ENCODE measurements at places on chromosomes 12 and 14.

- DNase-seq: no peak
Observed at GRCh38 chr14:87251011-87251410, 742.0 kb downstream of the GALC start.

- no peak for DNase-seq
Observed at GRCh38 chr14:75489480-75489837, 32.8 kb upstream of the BATF start.

DNA sequence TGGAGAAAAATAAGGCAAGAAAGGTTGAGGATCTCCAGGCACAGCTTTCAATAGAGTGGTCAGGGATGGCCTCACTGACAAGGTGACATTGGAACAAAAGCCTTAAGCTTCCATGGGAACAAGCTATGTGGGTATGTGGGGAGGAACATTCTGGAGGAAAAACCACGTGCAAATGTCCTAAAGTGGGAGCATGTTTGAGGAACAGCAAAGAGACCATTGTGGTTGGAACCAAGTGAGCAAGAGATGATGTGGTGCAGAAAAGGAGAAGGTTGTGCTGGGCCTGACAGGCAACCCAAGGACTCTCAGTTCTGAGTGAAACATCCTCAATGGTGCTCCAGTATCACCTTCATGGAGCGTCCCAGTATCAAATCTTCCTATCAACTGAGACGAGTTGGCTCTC lies 184.0 kb downstream of the CAND1 start:
- no peak for DNase-seq

- DNase-seq: no peak
Observed at GRCh38 chr12:54029529-54030441, 1.5 kb downstream of the HOXC6 start.

DNA sequence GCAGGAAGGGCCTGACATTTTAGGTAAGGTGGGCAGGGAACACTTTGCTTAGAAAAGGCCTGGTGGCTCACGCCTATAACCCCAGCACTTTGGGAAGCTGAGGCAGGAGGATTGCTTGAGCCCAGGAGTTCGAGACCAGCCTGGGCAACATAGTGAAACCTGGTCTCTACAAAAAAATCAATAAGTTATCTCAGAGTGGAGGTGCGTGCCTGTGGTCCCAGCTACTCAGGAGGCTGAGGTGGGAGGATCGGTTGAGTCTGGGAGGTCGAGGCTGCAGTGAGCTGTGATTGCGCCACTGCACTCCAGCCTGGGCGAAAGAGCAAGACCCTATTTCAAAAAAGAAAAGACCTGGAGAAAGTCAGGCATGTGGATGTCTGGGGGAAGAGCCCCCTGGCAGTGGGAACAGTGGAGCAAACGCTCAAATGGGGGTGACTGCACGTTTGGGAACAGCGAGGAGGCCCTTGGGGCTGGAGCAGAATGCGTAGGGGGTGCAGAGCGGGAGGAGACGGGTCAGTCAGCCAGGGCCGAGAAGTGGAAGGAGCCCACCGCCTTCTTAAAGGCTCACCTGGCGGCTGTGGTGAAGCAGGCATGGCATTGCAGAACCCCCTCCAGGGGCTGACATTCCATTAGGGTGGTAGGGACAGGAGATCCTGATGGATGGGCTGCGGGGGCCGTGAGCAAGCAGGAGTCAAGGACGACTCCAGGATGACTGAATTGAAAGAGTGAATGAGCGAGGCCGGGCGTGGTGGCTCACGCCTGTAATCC lies 6.2 kb upstream of the KIF26A start:
- DNase-seq: no peak

GRCh38 chr12:124071075-124071443 lies 98.0 kb downstream of the ZNF664 start:
- no peak for DNase-seq

GRCh38 chr12:121468499-121468801 lies 68.5 kb downstream of the RNF34 start:
- DNase-seq: no peak

DNA sequence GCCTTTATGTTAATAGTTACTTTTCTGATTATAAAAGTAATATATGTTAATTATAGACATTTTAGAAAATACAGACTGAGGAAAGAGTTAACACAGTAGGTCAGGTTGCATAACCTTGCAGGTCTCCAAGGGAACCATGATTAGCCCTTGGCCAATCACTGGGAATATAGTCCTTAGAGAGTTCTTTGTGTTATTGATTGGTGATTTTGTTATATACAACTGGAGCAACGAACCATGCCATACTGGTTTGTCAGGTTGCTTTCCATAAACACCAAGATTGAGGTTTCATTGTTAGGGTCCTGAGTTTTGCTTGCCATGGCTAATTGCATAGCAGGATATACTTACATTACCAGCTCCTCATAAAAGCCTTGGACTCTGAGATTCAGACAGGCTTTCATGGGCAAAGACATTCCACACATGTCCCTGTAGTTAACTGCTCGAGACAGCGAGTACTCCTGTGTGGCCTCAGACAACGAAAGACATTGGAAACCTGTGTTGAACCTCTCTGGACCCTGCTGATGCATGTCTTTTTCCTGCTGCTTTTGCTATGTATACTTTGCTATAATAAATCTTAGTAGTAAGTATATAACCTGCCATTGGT lies 33.7 kb downstream of the MAPK1IP1L start:
- no peak for DNase-seq

DNA sequence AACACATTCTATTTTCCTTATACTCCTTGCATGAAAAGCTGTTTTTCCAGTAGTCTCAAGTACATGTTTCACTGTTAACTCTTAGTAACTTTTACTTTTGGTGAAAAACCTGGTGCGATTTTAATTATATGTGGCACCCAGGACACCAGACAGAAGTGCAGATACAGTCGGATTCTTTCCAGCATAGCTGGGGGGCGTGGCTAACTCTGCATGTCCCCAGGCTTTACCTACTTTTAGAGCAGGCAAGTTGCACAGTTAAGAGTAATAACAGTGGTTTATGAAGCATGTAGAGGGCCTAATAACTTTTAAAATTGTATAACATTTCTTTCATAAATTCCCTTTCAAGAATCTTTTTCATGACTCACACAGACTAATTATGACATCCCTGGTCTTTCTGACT lies 70.7 kb downstream of the HSD17B6 start:
- no peak for DNase-seq

DNA sequence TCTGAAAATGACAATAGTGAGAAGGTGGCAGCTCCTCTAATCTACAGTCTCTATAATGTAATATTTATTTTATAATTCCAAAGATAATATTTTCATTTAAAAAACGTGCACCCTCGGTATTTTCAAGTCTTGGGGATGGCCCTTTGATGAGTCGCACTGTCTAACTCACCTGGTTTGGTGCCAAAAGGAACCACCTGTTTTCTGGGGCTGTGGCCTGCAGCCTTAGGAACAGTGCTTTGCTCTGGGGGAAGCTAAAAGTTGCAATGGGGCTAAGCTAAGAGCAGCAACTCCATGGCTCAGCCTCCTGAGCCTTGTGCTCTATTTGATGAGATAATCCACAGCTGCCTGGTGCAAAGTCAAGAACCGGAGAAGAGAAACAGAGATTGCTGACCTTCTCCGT lies 6.4 kb upstream of the ENDOU start:
- no peak for DNase-seq

DNA sequence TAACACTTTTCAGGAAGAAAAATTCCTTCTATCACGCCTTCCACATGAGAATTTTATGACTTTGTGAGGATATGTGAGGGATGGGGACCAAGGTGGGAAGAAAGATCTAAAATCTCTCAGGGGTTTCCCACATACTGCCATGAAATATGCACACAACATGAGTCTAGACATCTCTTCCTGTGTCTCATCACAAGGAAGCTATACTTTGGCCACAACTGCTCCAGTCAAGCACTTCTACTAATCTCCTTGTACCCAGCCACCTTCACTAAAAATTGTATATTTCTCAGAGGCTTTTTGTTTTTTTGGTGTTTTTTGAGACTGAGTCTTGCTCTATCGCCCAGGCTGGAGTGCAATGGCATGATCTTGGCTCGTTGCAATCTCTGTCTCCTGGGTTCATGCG lies 3.2 kb downstream of the OSBPL8 start:
- DNase-seq: no peak

DNA sequence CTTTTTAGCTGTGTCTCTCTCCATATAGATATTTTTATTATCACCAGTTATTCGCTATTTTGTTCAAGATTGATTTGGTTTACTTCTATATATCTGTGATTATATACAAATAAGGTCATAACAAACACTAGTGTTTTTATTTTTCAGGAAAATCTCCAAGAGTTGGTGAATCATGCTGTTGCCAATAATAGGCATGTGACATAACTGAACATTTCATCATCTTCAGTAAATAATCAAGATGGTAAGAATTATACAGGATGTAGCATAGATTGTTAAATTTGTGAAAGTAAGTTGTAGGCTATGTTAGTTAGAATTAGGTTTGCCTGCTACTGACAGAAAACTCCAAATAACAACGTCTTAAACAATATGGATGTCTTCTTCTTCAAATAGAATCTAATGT lies 240.9 kb upstream of the PDE3A start:
- no peak for DNase-seq

DNA sequence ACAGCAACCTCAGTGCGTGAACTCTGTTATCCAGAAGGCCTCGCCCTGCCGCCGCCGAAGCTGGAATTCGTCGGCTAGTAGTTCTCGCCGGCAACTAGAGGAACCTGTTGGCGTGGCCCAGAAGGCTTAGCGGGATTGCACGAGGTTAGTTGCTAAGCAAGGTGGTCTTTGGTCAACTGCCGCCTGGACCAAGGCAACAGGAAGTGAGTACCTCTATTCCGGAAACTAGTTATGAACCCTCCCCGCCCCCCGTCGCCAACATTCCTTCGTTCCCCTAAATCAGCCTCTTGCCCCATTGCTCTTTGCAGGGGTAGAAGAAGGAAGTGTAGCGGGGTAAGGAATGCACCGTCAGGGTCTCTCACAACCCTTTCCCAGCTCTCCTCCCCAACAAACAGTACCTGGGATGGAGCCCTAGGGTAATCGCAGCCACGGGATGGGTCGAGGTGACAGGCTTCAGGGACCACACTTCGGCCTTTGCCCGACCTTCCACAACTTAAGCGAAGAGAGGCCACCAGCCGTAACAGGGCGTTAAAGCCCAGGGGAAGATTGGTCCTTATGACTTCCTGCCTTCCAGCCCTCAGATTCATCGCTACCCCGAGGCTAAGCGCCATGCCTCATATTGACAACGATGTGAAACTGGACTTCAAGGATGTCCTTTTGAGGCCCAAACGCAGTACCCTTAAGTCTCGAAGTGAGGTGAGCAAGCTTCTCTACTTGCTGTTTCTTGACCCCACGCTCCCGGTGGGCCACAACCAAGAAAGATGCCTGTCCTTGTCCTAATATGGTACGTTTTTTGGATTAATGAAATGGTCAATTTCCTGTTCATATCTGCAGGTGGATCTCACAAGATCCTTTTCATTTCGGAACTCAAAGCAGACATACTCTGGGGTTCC lies at the start of gene GMPR2:
Gene GMPR2 (plus strand): TSS at position 285 of the 893 bp plus-strand sequence. CDS start 325 bp downstream, at position 610.
- DNase-seq: no peak

DNA sequence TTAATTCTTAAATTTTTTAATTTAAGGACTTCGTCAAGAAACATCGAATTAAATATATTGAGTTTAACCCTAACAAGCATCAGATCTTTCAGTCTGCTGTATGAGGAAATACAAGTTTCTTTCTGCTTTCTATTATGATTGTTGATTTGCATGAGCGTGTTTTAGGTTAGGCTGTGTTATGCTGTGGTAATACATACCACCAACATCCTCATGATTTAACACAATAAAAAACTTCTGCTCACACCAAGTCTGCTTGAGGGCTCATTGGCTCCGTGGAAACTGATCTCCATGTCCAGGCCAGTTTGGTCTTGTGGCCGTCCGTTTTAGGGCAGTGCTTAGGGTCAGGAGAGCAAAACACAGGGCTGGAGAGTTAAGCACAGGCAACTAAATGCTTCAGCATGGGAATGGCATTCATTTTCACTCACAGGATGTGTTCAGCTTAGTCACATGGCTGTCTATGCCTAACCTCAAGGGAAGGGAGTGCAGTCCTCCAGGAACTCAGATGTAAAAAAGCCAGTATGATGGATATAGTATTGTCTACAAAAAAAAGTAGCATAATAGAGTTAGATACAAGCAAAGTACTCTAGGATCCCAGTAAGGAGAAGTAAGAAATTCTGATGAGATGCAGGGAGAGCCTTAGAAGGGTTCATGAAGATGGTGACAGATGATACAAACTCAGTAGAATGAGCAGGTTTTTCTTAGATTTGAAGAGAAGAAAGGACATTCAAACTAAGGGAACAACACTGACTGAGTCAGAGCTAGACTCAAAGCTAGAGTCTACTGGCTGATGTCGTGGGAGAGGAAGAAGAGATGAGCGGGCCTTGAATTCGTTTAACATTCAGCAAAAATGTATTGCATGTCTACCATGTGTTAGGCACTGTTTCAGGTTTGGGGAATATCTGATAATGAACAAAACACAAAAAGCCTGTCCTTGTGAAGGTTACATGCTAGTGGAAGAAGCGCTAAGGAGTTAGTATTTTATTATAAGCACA lies 16.3 kb downstream of the MARK3 start:
- peak; percentile 35 for DNase-seq

DNA sequence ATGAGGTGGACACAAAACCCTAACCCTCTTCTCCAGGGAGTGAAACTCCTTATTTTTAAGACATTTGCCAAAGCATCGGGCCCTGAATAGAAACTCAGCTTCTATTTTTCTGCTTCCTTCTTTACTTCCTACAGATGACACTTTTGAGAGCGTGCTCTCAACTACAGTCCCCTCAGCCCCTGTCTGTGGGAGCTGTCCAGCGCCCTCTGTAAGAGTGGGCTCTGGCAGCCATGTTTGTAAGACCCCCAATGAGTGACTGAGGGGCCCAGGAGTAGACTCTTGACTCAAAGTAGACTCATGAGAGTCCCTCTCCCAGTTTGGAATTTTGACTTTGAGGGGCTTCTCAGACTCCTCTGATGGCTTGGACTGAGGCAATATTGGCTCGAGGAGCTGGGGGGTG lies 25.5 kb upstream of the BATF start:
- DNase-seq: no peak

DNA sequence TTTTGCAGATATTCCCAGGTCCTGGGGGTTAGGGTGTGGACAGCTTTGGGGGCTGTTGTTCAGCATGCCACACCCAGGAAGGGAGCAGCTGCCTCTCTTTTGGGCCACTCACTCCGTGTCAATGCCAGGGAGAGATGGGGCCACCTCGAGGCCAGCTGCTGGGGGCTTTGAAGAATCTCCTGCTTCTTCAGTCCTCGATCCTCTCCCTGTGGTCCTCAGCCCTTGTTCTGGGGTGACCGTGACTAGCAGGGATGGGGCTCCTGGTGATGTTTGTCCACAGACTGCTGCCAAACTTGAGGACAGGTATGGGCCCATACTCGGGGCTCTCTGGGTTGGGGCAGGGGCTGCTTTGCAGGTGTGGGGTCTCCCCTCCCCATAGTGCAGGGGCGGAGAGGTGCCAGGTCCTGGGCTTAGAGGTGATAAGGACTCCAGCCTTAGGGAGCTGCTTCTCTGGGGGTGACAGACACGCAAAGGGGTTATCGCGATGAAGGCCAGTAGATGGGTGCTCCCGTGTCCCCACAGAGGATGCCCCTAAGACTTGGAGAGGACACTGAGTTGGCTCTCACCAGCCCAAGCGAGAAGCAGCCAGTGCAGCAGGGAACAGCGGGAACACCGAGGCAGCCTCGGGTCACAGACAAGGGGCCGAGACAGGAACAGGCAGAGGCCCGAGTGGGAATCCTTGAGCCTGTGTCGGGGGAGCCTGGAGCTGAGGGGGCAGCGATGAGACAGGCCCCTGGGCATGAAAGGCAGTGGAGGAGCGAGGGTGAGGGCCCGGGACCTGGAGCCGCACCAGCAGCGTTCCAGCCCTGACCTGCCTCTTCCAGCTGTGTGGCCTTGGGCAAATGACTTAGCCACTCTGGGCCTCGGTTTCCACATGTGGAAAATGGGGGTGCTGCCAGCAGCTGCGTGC lies 11.1 kb downstream of the RFLNA start:
- DNase-seq: no peak

GRCh38 chr12:46187023-46187422 lies 81.8 kb downstream of the SLC38A1 start:
- no peak for DNase-seq

- no peak for DNase-seq
Observed at GRCh38 chr14:78227248-78228077, 57.3 kb downstream of the NRXN3 start.

Data from KBM-7 (cell line).